ENCODE measurements at places on chromosomes 5 and 9.

GRCh38 chr5:37717613-37718431 lies 122.0 kb downstream of the GDNF start:
- no peak for DNase-seq

DNA sequence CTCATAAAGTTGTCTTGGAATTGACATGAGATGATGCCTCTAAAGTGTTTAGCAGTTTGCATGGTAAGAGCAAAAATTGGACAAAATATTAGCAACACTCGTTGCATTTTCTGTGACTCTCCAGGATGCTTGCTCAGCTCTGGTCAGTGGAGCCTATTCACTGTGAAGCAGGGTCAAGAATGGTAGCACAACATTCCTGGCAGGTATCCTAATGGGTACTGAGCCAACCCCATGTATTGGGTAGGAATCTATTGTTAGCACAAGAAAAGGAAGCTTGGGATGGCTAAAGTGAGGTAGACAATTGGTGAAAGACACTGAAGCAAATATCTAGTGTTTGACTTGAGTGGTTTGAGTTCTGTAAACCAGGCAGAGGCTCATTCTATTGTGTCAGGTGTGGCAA lies 10.4 kb upstream of the ACTBL2 start:
- no peak for DNase-seq

GRCh38 chr5:7456206-7456605 lies 60.3 kb downstream of the ADCY2 start:
- no peak for DNase-seq

DNA sequence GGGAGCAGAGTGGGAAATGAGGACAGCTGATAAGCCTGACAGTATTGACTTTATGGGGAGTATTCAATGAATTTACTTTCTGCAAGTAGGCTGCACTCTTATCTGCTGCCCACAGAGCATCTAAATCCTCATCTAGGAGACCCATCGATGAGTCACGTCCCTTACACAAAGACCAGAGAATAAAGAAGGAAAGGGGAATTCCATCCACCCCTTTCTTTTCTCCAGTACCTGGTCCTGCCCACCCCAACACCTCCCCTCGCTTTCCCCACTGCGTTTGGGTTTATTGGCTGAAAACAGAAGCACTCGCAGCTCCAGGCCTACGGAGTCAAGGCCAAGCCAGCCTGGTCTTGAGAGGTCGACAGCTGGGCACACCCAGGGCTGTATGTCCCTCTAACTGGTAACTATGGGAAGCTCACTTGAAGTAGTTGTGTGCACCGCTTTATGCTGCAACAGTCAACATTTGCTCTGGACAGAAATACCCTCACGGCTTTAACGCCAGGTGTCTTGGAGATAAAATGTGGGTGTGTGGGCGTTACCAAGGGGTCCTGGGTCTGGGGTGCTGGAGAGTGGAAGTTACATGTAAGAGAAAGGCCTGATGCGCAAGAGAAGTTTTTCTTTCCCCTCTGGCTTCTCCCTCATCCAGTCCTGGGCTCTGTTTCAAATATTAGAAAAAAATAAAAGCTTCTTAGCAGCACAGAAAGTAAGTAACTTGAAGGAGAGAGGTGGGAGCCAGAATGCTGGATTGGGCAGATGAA lies 14.5 kb upstream of the TAL2 start:
- DNase-seq: no peak

- no peak for DNase-seq
Observed at GRCh38 chr9:121271368-121272341, 3.7 kb downstream of the GSN start.
